HTR-8/SVneo (cell line): ENCODE measurements at places on chromosomes 5 and 9.

GRCh38 chr9:96157675-96158074 is 144.3 kb downstream of the HSD17B3 start:
- DNase-seq: no peak

DNA sequence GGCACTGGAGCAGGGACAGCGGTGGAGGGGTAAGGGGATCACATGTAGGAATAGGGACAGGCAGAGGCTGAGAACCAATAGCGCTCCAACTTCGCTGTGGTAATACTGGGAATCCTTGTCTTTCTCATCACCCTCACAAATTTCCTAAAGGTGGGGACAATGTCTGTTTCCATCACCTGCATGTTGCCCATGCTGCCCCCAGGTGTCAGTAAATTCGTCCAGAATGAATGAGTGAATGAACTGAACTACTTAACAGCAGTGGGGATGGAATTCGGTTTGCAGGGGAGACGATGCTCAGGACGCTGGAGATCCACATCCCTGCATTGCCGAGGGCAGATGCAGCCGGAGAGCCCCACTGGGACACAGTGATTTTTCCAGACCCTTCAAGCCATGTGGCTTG is 129.9 kb downstream of the PDZD2 start:
- no peak for DNase-seq

GRCh38 chr5:144422018-144422727 is 251.5 kb downstream of the KCTD16 start:
- DNase-seq: no peak

GRCh38 chr5:86971034-86971571 is 296.6 kb upstream of the RASA1 start:
- no peak for DNase-seq

DNA sequence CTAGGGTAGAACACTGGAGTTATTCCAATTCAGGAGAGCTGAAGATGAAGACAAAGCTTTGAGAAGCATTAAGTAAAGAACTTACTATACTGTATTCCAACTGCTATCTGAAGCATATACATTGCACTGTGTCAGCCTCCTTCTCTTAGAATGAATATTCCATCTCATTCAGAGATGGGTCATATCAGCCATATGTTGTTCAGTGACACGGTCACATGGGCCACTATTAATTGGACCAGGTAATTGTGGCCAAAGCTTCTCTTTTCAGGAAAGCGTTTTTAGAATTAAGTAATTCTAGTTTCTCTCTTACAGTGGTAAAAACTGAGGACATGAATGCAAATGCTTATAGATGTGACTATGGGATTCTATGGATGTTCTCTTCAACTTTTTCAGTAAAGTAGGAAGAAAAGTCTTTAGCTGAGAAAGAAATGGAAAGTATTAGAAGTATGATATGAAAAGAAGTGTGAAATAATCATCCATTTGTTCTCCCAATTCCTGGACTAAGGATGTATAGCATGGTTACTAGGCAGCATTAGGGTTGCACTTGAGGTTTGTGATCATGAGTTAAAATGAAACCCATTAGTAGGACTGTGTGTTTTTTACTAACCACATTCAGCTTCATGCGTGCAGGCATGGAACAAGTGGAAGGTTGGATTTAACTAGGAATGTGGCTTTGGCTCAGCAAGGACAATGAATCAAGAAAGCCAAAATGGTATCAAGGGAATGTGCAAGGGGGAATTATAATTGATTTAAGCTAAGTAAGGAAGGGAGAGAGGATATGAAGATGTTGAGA is 40.9 kb downstream of the CETN3 start:
- no peak for DNase-seq

GRCh38 chr9:73446306-73446705 is 294.6 kb downstream of the ANXA1 start:
- no peak for DNase-seq

DNA sequence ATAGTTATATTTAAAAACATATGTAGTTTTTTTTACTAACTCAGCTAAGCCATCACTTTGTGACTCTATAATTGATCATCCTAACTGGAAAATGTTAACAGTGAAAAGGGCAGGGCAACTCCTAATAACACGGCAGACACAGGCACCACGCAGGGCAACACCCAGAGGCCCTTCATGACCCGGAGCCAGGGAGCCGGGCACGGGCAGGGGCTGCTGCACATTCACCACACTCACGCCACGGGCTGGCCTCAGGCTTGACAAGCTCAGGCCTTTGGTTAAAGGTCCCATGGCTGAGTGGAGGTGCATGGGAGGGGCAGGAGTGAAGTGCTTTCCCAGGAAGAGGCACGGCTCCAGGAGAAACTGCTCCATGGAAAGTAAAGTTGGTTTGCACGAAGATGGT is 53.0 kb upstream of the FAM120A start:
- DNase-seq: no peak

DNA sequence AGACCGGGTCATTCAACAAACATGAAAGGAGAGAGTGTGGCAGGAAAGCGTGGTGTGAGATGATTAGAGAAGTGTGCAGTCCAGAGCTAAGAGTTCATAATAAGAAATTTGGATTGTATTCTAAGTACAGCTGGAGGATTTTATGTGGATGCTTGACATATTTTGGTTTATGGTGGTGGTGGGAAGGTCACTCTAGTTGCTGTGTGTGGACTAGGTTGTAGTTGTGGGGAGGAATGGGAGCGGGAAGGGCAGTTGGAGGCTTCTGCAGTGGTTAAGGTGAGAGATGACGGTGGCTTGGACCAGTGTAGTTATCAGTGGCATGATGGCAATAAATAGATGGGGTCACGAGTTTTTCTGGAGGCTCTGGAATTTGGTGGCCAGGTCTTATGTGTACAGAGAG is 45.7 kb upstream of the GPR151 start:
- DNase-seq: no peak

- DNase-seq: no peak
Observed at GRCh38 chr9:127652733-127653132, 40.7 kb downstream of the STXBP1 start.

DNA sequence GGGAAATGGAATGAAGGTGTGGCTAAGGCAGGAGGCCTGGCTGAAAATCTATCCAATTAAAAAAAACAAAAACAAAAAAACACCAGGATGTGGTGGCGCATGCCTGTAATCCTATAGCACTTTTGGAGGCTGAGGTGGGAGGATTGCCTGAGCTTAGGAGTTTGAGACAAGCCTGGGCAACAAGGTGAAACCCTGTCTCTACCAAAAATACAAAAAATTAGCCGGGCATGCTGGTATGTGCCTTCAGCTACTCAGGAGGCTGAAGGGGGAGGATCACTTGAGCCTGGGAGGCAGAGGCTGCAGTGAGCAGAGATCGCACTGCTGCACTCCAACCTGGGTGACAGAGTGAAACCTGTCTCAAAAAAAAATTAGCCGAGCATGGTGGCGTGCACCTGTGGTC is 21.1 kb downstream of the GRHPR start:
- DNase-seq: no peak

GRCh38 chr9:101465326-101465915 is 29.8 kb upstream of the ALDOB start:
- peak; percentile 14 for DNase-seq

DNA sequence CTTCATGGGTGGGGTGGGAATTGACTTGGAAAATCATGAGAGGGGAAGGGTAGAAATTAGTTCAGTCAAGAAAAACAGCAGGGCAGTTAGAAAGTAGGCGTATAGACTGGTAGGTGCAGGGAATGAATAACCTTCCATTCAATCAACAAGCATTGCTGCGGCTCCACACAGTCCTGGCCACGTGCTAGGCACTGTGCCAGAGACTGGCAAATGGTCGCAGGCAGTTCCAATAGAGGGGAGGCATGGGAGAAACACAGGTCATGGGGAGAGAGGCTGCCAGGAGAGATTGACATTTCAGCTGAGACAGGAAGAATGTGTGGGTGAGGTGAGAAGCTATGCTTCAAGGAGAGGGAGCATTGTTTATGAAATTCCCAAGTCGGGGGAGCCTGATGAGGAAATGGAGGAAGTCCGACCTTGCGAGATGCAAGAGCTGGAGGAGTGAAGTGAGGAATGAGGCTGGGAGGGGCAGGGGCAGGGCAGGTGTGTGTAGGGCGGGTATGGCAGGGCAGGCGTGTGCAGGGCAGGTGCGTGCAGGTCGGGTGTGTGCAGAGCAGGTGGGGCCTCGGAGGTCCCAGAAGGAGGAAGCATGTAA is 54.4 kb upstream of the PPARGC1B start:
- DNase-seq: no peak

- DNase-seq: no peak
Observed at GRCh38 chr5:2761921-2762488, 10.5 kb upstream of the IRX2 start.

DNA sequence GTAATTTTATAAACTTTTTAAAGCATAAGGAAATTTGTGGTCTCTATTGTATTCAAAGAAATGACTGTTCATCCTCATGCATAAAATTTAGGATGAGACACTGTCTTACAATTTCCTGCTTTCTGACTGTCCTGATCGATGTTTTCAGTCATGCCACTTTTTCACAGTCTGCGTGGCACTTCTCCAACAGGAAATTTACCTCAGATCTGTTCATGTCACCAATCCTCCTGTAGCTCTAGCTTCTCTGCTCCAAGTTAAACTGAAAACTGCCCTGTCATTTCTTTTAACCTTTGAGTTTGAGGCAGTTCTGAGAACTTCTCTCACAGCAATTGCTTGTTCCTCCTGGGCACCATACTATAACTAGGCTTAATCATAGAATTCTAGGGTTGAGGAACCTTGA is 455.1 kb downstream of the EFNA5 start:
- DNase-seq: no peak
